Karpas-422 (cell line): ENCODE measurements at places on chromosomes 3 and 15.

GRCh38 chr3:127185268-127185667, 7.7 kb upstream of the PRR23E start:
- DNase-seq = no peak

DNA sequence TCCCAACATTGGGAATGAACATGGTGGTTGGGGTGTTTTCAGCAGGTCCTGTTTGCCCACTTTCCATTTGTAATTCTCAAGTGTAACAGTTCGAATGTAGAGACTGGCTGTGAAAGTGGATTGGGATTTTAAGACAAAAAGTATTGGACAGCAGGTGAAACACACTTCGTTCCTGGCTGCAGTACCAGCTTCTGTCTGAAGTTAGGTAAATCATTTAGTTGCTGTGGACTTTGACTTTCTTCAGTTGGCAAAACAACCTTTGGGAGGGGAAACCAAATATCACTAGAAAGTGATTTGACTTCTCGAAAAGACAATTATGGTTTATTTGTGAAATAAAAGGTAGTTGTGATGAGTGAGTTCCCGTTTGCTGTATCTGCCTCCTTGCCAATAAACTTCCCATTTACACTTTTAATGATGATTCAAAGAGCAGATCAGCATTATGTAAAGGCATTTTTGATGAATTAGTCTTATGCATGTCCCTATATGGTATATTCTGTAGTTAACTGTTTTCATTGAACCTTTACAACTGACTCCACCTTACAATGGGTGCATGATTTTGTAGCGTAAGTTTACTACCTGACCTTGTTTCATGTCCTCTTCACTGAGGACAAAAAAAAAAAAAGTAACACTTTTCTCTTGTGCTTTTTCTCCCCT, 34.0 kb downstream of the FNDC3B start:
- no peak for DNase-seq

GRCh38 chr3:168647582-168647981, 551.9 kb upstream of the GOLIM4 start:
- no peak for DNase-seq

DNA sequence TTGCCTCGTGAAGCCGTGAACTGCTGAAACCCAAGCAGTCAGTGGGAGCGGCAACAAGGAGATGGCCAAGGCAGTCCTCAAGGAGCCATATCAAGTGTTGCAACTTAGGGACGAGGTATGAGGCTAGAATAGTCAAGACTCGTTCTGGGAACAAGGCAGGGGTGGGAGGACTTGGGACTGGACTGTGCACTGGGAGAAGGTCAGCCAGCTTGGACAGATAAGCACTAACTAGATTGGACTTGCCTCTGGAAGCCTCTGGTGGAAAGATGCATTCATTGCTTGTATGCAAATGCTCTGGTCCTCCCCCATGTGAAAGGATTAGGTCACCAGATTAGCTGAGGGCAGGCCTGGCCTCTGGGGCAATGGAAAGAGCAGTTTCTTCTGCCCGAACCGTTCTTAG, 123.3 kb upstream of the CTNNB1 start:
- DNase-seq = no peak

GRCh38 chr3:81716870-81717509, 44.5 kb downstream of the GBE1 start:
- DNase-seq = no peak

DNA sequence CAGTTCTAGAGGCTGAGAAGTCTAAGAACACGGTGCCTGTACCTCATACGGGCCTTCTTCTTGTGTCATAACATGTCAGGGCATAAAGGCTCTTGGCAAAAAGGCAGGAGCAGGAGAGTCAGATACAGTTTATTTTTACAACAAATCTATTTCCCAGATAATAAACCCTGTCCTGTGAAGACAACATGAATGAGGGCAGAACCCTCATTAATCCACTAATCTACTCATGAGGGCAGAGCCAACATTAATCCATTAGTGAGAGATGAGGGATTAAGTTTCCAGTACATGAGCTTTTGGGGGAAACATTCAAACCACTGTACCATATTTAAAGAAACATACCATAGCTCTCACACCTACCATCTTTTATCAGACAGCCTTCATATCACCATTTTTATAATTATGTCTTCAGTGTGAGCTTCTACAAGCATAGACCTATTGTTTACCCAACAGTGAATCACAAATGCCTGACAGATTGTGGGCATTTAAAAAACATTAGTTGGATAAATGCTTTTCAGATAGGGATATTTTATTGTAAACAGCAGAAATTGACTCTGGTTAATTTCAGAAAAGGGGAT, 645.8 kb downstream of the GRM7 start:
- no peak for DNase-seq

DNA sequence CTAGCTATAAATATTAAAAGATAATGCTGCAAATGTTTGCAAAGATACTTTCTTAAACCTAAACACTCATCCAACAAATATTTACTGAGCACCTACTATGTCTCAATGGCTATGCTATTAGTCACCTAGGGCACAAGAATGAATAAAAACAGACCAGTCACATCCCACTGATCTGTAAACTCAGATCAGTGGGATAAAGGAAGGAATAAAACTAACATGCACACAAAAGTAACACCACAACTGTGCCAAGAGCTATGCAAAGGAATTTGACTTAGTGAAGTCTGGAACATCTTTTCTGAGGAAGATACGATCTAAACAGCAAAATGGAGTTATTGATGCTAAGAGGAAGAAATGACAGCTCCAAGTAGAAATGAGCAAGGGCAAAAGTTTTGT, 56.6 kb downstream of the CBLB start:
- no peak for DNase-seq

DNA sequence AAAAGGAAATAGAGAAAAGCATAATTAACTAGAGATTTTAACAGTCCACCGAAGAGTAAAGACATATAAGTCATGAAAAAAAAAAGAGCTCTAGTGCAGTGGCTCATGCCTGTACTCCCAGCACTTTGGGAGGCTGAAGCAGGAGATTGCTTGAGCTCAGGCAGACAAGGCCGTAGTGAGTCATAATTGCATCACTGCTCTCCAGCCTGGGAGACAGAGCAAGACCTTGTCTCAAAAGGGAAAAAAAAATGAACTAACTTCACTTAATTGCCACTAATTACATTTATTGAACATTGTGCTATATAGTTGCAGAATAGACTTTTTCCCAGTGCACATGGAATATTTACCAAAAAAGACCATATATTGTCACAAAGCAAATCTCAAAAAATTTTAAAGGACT, 221.8 kb downstream of the CBLB start:
- DNase-seq = no peak
